ENCODE measurements at places on chromosomes 4 and X.

DNA sequence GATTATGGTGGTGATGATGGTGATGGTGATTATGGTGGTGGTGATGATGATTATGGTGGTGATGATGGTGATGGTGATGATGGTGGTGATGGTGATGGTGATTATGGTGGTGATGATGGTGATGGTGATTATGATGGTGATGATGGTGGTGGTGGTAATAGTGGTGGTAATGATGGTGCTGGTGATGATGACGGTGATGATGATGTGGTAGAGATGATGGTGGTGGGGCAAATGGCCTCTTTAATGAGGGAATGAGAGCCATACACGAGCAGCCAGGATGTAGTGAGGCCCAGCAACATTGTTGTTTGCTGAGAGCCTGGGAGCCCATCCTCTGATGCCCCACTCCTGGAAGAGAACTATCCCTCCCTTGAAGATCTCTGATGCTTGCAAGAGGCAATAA lies 29.0 kb downstream of the HMX1 start:
- no peak for DNase-seq

DNA sequence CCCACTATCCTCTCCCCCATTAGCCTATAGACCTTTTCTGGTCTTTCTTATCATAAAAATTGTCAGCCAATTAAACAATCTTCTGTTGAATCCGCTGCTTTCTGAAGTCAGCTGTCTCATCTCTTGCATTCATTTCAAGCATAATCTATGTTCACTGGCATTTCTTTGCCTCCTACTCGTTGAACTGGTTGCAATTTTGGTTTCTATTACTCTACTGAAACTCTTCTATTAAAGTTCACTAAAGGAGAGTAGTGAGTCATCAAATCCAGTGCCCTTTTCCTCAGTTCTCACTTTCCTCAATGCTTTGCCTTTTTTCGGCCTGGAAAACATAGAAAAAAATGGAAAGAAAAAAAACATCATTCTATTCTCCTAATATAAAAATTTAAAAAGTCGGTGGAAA lies 23.9 kb upstream of the CXCL13 start:
- DNase-seq = no peak

- DNase-seq = no peak
Measured at GRCh38 chr4:74970577-74970976, 37.7 kb downstream of the PARM1 start.

GRCh38 chr4:42306221-42307109 lies 90.8 kb upstream of the SHISA3 start:
- DNase-seq = no peak

GRCh38 chrX:21487832-21488231 lies 113.6 kb downstream of the CNKSR2 start:
- DNase-seq = no peak

GRCh38 chr4:38935391-38936073 lies 67.9 kb downstream of the FAM114A1 start:
- DNase-seq = no peak

- peak; percentile 49 for DNase-seq
Measured at GRCh38 chr4:145234091-145234706, 53.8 kb upstream of the OTUD4 start.

- no peak for DNase-seq
Measured at GRCh38 chr4:167779280-167779679, 313.1 kb upstream of the ANXA10 start.

- no peak for DNase-seq
Measured at GRCh38 chrX:150049647-150050046, 111.4 kb upstream of the EOLA2 start.

GRCh38 chr4:154495867-154496266 lies 4.3 kb upstream of the DCHS2 start:
- no peak for DNase-seq

DNA sequence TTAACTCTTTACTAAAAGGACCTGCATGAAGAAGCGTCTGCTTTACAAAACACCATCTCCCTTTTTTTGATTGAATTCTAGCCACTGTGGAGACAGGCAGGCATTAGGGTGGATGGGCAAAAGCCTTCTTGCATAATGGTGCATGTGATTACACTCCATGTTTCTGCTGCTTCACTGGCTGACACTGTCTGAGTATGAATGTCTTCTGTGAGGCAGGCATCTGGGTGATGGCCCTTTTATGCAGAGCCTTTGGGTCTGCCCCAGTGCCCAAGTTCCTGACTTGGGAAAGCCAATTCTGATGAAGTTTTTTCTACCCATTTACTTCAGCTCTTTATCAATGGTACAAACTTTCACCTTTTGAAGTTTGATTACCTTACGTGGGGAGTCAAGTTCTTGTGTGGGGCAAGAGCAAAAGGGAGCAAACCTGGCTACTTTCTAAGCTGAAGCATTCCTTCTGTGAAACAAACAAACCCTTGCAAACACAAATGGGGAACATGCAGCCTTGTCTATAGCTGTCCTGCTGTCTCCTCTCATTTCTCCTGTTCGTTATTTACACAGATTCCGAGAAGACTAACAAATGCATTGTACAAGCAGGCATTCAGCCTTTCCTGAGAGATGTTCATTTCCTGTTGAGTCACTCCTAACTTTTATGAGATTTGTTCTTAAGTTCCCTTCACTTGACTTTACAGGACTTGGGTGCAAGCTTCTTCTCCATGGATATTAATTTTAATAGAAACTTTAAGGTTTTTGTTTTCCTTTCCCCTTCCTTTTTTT lies 301.9 kb downstream of the TLL1 start:
- no peak for DNase-seq

DNA sequence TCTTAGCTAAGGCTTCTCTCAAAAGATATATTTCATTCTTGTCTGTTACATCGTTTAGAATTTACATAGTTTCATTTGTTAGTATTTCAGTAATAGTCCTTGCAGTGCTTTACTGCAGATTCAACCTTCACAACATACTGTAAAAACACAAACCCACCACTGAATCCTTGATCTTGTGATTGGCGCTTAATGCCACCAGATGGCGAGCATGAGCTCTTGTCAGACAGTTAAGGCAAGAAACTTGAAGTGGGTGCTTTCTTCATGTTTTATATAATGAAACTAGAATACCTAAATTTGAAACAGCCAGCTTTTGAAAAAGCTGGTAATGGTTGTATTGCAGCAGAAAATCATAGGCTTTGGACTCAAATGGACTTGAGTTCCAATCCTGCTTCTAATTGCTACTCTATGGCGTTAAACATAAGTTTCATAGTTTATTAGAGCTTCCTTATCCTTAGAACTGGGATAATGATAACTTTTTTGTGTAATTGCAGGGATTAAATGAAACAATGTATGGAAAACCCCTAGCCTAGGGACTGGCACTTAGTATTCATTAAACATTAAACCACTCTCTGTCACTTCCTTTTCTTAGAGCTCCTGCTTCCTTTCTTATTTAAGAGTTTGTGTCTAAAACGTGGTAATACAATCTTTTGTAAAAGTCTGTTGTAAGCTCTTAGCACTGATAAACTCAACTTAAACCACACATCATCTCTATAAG lies 95.1 kb downstream of the USP9X start:
- no peak for DNase-seq

- no peak for DNase-seq
Measured at GRCh38 chr4:141416677-141417363, 196.1 kb downstream of the ZNF330 start.

GRCh38 chr4:9146967-9147366 lies 23.2 kb upstream of the FAM90A26 start:
- DNase-seq = no peak

DNA sequence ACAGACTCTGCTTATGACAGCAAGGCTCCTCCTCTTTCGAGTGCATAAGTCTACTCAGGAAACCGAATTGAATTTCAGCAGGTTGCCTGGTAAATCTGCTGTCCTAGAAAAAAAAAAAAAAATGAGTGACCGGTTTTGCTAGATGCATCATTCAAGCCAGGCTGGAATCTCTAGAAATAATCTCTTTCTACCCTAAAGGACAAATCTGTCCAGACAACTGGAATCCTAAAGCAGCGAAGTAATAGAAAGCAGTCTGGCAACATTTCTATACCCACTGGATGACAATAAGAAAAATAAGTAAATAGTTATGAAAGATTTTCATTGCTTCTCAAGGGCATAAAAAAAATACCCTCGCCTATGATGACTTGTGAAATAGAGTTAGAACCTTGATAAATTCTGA lies 703.5 kb downstream of the RPA4 start:
- no peak for DNase-seq

DNA sequence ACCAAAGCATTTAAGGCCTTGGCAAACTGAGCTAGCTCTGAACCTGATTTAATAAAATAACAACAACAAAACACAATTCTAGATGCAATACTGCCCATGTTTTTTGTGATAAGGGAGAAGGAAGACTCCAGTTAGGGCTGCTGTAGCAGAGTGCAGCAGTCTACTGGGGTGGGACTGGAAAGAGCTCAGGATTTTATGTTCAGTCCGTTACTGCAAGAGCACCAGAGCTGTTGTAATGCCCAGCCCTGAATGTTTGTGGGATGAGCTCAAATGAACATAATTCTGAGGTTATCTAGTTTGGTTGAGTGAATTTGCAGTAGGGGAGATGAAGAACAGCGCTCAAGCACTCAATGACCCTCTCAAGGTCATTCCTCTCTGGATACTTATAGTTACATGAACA lies 743.8 kb downstream of the FAT4 start:
- no peak for DNase-seq

- DNase-seq = no peak
Measured at GRCh38 chrX:112866175-112866574, 25.5 kb upstream of the AMOT start.

GRCh38 chr4:183468210-183469095 lies 24.0 kb downstream of the CDKN2AIP start:
- DNase-seq = no peak

DNA sequence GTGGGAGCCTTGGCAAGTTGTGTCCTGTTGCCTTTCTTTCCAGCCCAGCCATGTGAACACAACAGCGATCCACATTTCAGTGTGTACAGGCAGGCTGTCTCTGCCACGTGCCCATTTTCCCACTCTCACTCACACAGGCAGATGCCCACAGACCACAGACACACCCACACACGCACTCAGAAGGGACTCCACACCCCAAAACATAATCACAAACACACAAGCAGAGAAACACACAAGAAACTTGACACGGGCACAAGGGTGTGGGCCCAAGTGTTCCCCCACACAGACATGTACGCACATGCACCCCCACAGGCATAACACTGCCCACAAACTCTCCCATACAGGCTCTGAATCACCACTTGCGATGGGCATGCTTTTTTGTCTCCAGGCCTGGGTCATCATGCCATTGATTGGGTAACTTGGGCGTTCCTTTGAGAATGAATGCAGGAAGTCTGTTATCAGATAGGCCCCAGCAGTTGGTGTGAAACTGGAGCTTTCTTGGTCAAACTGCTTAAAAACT lies 84.3 kb downstream of the NBDY start:
- DNase-seq = no peak

- DNase-seq = no peak
Measured at GRCh38 chr4:147830102-147830463, 98.2 kb downstream of the ARHGAP10 start.

GRCh38 chrX:20438871-20439526 lies 172.3 kb upstream of the RPS6KA3 start:
- DNase-seq = no peak
